Epithelial cell of prostate (primary cell): ENCODE measurements at places on chromosomes 2 and 18.

DNA sequence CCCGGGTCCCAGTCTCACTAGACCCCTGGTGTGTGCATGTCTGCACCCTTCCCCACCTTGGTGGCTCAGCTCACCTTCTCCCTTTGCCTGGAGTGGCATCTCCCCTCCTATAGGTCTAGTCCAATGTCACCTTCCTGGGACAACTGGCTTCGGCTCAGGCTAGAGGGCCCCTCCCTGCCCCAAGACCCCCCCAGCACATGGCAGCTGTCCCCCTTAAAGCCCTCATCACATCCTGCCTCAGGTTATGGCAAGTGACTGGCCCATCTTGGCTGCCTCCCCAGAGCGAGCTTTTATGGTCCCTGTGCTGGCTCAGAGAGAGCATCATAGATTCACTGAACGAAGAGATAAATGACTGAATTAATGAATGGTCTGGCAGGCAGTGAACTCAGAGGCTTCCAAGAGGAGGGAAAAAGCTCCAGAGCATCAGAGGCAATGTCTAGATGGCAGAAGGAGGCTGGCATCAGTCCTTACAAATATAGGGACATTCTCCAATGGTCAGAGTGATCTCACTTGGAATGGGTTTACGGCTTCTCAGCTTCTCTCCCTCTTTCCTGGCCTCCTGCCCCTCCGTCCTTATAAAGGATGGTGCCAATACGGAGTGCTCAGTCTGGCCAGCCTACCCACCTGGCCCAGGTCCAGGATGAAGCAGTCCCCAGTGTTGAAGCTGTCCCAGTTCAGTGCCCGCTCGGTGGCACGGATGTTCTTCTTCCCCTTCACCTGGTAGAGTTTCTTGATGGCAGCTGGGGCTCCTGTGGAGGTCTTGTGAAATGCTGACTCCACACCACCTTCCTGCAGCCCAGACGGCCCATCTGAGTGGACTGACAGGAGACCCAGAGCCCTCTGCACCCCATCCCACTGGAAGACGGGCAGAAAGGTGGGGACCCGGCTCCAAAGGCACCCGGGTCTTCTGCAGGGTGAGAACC lies 9.4 kb downstream of the CAPG start:
- no peak for DNase-seq

- no peak for DNase-seq
Measured at GRCh38 chr2:174778085-174778981, 14.1 kb upstream of the CHRNA1 start.

DNA sequence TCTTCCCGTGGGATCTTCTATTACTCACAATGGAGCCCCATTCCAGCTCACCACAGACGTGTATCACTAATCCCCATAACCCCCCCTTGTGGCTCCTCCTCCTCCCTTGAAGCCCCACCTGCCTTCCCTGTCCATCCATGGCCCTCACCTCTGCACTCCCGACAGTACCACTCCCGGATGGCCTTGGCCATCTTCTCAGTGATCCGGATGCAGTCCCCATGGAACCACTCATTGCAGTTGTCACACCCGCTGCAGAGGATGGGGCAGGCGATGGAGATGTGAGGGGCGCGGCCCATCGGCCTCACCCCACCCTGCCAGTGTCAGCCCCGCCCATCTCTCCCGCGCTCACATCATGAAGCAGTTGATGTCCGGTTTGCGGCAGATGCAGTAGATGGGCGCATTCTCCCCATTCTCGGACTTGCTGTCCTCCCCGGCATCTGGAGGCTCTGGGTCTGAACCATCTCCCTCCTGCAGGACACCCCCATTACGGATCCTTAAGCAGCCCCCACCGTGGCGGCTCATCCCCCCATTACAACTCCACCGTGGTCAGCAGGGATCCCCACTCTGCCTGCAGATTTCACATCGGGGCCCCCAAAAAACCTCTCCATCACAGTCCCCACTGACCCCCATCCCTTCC lies 983 bp downstream of the CXXC1 start:
- no peak for DNase-seq

DNA sequence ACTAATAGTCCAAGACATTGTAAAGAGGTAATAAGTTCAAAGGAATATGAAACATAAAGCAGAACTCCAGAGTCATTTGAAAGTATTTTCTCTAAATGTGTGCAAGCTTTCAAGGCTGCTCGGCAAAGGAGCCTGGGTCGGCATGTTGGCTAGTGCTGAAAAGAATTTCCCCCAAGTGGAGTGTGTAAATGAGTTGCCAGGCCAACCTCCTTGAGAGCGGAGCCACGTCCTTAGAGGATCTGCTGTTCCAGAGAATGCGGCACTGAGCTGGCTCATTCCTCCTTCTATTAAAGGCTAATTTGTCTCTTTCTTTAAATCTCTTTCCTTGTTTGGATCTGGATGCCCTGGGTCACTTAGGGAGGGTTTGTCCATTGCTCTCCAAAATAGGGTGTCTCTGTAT lies 127.5 kb downstream of the RDH14 start:
- DNase-seq, result no peak

- DNase-seq, result no peak
Measured at GRCh38 chr2:167943897-167944296, 303.5 kb downstream of the STK39 start.

DNA sequence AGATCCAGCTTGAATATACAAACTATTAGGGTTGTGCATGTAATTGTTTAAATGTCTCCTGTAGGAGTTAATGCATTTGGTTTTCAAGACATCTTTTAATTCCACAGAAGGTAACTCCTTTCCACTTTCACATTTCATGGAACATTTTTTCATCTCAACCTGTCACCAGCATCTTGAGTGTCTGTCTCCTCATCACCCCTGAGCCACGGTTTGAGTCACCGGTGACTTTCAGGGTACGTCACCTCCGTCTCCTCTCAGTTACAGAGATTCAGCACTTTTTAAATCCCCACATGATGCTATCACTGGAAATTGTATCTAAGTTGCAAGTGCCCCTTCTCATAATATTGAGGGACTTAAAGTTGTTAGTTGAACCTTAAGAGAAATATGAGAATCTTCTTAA lies 25.3 kb downstream of the GPR55 start:
- no peak for DNase-seq

GRCh38 chr2:83689402-83689801 lies 769.7 kb downstream of the SUCLG1 start:
- DNase-seq, result peak; percentile 1

DNA sequence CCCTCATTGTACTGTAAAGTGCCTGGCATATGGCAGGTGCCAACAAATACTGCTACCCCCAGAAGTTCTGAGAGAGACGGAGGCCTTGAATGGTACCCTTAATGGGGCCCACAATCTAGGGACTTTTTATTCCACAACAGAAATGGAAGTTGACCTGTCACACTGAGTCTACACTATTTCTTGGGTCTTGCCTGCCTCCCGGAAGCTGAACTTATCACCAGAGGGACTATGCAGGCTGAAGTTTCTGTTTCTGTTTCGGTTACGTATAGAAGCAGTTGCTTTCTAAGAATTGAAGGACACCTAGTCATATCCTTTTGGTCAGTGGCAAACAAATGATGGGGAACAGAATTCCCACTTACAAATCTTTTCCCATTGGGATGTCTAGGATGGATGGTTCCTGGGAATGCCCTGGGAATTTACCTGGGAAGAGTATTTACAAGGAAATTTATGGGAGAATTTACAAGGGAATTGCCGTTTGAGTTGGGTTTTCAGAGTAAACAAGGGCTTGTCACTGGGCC lies 74.2 kb downstream of the HS1BP3 start:
- DNase-seq, result no peak

DNA sequence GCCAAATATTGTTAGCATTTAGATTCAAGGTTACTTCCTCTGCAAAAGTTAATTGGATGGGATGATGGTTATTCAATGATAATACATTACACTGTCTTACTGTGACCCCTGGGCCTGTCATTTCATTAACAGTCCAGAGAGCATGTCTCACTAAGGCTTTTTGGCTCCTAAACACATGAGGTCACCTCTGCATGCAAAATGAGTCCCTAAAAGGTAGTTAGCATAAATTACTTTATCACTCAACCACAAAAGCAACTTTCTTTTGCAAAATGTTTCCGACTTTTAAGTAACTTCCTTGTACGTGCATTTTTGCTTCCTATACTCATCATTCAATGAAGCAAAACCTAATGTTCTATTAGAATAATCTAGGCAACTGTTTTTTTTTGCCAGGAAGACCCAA lies 16.8 kb upstream of the AGFG1 start:
- DNase-seq, result no peak

DNA sequence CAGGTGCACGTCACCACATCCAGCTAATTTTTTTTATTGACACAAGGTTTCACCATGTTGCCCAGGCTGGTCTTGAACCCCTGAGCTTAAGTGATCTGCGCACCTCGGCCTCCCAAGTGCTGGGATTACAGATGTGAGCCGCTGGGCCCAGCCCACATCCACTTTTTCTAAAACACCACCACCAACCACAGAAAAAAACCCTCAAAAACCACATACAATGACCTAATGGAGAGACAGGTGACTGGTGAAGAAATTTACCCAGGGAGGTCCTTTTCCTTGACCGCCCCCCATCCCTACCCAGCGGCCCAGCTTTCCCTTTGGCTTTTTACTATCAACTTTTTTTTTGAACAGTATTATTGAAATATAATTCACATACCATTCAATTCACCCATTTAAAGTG lies 47.9 kb downstream of the CACNB4 start:
- no peak for DNase-seq

DNA sequence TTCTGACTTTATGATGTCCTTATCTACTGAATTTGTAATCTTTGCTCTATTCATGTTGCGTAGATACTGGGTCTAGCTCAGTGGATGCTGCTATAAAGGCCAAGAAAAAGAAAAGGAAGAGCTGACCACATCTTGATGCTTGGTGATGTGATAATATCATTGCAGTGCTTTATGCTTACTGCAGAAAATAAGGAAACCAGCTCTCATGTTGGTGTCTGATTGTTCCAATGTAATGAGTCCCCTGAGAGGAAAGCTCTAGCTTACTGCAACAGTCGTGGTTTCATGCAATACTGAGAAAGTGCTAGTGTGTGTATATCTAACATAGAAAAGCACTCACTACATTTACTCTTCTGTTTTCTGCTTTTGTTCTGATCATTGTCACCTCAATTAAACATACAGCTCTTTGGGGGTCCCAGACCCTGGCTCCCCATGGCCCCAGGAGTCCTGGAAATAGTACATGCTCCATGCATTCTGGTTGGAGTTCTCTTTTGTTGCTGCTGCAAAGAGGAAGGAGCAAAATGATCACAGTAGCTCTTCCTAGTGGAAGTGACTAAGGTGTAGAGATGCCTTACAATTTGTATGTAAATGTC lies 338.8 kb downstream of the CYRIA start:
- DNase-seq, result no peak

- no peak for DNase-seq
Measured at GRCh38 chr2:201258666-201259615, 1.4 kb upstream of the CASP8 start.

DNA sequence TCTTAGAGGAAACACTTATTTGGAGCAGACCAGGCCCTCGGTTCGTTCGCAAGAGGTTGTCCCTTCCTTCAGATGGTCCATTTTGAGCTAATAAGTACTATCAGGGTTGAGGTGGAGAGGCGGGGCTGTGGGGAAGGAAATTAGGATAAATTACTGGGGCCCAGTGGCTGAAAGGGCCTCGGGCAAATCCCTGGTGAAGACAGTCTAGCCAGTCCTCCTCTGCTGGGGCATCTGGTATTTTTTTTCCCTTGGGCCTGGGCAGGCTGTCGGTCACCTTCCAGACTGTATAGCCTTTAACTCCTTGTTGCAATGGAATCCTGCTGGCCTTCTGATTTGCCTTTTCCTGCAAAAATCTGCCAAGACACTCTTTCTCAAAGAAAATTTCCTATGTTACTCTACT lies 1.7 kb upstream of the MYO3B start:
- DNase-seq, result no peak

DNA sequence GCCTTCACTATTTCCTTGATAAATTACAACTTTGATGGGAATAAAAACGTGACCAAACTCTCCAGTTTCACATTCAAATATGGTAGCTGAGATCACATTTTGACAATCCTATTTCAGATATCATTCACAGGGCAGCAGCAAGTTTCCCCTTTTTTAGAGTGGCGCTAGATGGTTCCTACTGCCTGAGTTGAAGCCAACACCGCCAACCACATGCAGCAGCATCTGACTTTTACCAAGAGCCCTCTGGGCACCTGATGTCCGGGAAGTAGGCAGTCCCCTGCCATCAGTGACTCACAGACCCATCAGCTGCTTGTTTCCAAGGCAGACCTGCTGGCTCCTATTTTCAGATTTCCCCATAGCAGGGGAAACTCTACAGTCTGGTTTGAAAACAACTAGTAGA lies 4.0 kb upstream of the MREG start:
- peak; percentile 62 for DNase-seq

- DNase-seq, result no peak
Measured at GRCh38 chr2:176979981-176980710, 232.4 kb upstream of the HNRNPA3 start.

DNA sequence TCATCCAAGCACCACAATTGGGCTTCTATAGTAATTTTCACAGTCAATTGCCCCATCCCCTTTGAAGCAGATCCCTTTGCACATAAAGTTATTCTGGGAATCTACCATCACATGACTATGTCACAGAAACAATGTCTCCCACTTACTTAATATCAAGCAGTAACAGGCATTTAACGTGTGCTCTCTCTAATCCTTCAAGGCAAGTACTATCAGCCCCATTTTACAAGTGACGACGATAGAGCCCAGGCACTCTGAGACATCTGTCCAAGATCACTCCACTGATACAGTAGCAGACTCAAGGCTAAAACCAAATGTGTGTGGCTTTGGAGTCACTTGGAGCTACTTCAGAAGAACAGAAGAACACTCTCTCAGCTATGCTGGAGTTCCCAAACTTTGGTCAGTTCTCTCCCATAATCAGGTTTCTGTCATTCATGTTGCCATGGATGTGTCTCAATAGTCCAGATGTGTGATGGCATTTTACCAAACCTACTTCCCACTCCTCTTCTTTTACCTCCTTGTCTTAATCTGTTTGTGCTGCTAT lies 39.7 kb downstream of the PID1 start:
- no peak for DNase-seq

- DNase-seq, result no peak
Measured at GRCh38 chr2:20148426-20148922, 76.5 kb downstream of the SDC1 start.

DNA sequence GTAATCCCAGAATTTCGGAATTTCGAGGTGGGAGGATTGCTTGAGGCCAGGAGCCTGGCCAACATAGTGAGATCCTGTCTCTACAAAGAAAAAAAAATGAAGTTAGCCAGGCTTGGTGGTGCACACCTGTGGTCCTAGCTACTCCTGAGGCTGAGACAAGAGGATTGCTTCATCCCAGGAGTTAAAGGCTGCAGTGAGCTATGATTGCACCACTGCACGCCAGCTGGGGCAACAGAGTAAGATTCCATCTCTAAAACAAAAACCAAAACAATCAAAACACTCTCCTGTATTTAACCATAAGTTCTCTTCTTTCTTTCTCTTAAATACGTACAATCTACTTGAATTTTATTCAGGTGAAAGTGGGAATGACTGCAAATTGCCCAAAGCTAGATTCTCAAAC lies 33.8 kb upstream of the NEDD4L start:
- DNase-seq, result no peak

DNA sequence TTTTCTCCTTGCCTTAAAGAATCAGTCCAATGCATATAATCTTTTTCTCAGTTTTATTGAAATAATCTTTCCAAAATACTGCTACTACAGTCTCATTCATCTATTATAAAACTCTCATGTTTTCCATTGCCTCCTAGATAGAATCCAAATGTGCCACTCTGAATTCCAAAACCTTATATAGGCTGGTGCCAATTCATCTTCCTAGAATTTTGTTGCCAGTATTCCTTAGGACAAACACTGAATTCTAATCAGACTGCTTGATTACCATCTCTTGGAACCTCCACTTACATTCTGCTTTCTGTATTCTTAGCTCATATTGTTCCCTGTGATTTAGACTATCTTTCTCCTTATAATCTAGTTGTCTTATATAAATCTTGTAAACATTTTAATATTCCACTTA lies 427.6 kb upstream of the DCC start:
- DNase-seq, result no peak

- DNase-seq, result no peak
Measured at GRCh38 chr2:201353116-201353515, 4.0 kb downstream of the FLACC1 start.
